Activated CD4-positive, alpha-beta T cell treated with anti-CD3 and anti-CD28 coated beads, Interleukin-2, amount 50 U/mL, for 48 hours (primary cell): ENCODE measurements at places on chromosomes 1 and 21.

- DNase-seq: no peak
Observed at GRCh38 chr1:26411624-26412074, 1.0 kb downstream of the LIN28A start.

DNA sequence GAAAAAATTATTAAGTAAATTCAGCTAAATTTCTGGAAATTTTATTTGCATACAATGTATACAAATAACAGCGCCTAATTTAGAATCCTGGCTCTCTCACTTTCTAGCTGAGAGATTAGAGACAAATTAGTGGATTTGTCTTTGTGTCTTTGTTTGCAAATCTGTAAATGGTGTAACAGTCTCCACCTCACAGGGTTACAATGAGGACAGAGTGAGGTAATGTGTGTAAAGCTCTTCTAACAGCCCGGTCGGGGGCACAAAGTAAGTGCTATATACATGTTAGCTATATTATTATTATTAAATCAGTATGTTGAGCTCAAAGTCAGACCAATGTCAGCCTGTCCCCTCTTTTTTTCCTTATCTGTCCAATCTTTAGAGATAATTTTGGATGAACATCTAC lies 5.0 kb upstream of the ADAMTSL4 start:
- no peak for DNase-seq

- no peak for DNase-seq
Observed at GRCh38 chr21:25567472-25567871, 39.8 kb downstream of the MRPL39 start.

DNA sequence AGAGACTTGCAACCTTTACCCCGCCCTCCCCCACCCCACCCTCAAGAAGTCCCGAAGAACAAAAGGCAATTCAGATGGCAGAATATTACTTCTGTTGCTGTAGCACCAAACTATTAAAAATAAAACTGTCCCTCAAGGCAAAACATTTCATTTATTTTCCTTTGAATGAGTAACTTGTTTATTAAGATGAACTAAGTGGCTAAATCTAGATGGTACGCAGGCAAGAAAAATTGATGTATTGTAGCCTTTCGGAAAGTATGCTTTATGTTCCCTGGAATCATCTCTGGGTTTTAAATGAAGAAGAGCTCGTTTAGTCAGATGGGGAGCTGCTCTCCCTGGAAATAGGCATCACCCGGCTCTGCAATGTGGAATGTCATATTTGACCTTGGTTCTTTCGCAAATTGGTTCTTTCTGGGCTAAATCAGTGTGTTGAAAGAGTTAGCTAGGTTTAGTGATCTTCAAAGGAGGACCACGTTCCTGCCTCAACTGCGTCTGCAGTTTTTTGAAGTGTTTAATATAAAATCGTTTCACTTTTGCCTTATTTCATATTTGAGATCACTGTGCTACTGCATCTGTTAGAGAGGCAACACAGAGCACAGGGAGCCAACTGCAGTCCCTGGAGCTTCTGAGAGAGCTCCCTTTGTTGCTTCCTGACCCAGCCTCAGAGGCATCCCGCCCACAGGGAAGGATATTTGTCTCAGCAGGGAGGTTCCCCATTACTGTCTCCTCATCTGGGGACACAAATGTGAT lies 61.8 kb downstream of the KIF26B start:
- DNase-seq: no peak
